ENCODE measurements at places on chromosomes 16 and 17.
A peak's percentile ranks its signal among the peaks of the same experiment; 100 is the strongest.

- no peak for DNase-seq
Measured at GRCh38 chr16:28933171-28933570, 1.4 kb downstream of the CD19 start.

GRCh38 chr17:41212524-41213169 lies 13.8 kb upstream of the KRTAP9-2 start:
- peak; percentile 17 for DNase-seq

GRCh38 chr16:78179666-78180065 lies 80.2 kb downstream of the WWOX start:
- peak; percentile 17 for DNase-seq

DNA sequence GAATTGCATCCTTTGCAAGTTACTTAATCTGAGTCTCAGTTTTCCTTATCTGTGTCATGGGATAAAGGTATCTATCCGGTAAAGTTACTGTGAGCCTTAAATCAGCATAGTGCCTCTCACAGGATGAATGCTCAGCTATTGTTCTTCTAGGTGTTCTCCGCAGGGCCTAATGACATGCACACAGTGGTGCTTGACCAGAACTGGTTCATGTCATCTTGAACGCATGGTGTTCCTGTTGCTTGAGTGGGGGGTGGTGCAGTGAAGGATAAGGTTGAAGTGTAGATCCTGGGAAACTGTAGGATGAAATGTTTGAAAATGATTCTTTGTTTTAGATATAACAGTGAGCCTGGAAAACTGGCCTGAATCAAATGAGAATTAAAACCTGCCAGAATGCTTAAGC lies 4.0 kb downstream of the KRT40 start:
- DNase-seq: no peak

DNA sequence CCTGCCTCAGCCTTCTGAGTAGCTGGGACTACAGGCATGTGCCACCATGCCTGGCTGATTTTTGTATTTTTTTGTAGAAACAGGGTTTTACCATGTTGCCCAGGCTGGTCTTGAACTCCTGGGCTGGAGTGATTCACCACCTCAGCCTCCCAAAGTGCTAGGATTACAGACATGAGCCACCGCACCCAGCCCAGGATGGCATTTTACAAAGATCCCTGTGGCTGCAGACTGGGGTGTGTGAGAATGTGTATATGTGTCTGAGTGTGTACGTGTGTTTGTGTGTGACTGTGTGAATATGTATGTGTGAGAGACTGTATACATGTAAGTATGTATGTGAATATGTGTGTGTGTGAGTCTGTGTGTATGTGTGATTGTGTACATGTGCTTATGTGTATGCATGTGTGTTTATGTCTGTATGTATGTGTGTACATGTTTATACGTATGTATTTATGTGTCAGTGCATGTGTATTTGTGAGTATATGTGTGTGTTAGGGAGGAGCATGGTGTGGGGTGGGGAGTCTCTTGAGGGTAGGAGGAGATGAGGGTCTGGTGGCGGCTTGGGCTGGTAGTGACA lies 17.0 kb downstream of the RPTOR start:
- no peak for DNase-seq

- no peak for DNase-seq
Measured at GRCh38 chr17:20059728-20060188, 50.6 kb downstream of the SPECC1 start.

DNA sequence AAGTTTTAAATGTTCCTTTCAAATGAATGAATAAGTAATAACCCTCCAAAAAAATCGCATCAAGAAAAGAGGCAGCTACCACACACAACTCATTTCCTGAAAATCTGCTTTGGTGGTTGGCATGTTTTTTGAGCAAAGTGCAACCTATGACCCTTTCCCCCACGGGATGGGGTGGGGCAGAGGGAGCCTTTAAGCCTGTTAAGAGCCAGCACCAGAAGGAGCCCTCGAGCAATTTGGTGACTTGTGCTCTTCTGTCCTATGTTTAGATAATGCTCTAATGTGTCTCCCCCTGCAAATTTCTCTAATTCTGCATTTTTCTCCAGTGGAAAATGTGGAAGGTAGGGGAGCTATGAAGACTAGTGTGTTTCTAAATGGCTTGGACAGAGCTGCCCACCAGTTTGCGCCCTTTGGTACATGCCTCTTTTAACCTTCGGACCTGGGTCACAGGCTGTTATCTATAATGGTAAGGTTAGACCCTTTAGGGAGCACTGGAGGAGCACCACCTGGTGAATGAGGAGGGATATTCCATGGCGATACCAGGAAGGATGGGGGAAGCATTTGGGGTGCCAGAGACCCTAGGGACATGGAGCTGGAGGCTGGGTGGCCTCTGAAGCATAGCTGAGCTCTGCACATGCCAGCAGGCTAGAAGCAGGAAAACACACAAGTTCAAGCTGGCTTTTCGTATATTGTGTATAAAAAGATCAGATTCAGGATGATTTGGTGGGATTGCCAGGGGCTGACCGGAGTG lies 1.6 kb downstream of the PYCARD start:
- no peak for DNase-seq
